ENCODE measurements at places on chromosomes 12 and 14.

GRCh38 chr12:26264215-26264838 lies 69.0 kb downstream of the SSPN start:
- DNase-seq: no peak

GRCh38 chr14:75561013-75561432 lies 17.4 kb upstream of the FLVCR2 start:
- peak; percentile 38 for DNase-seq

- no peak for DNase-seq
Observed at GRCh38 chr12:1862973-1863372, 42.6 kb downstream of the LRTM2 start.

- no peak for DNase-seq
Observed at GRCh38 chr14:100883789-100884101, 19.8 kb downstream of the RTL1 start.

DNA sequence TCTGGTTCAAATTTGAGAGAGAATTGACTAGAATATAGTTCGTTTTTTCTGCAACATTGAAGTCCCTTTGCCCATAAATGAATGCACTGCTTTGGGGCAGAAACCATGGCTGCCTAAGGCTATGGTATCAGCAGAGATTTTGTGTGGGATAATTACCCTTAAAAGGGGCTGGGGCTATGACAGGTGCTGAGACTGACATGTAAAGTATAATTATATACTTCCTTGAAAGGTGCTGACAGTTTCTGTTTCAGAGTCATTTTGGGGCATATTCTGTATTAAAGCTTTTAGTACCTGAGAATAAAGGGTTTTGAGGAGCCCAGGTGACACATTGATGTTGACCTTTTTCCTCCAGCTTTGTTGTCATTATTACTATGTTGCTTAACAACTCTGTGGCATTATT lies 150.3 kb upstream of the PTPRQ start:
- peak; percentile 87 for DNase-seq

GRCh38 chr12:108916336-108916735 lies 36.4 kb downstream of the DAO start:
- no peak for DNase-seq

DNA sequence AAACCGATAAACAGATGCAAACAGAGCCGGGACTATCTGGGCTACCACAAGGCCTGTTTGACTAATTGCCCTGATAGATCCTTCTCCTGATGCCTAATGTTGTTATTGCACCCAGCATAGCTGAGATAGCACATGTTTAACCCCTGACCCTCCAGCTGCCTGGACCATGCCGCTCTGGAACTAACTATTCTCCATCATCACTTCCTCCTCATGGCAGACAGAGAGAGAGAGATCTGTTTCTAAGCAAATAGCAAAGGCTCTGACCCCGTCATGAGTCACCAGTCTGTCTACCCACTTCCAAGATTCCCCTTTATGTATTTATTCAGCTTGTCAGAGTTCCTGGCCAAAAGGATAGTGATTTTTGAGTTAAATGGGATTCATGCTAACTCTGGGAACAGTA lies 58.2 kb upstream of the FLRT2 start:
- no peak for DNase-seq

GRCh38 chr14:23085458-23085857 lies 9.5 kb downstream of the ACIN1 start:
- DNase-seq: no peak

GRCh38 chr14:23528555-23528954 lies 23.0 kb downstream of the ZFHX2 start:
- DNase-seq: no peak

- peak; percentile 12 for DNase-seq
Observed at GRCh38 chr12:100897240-100897639, 102.7 kb downstream of the ANO4 start.

DNA sequence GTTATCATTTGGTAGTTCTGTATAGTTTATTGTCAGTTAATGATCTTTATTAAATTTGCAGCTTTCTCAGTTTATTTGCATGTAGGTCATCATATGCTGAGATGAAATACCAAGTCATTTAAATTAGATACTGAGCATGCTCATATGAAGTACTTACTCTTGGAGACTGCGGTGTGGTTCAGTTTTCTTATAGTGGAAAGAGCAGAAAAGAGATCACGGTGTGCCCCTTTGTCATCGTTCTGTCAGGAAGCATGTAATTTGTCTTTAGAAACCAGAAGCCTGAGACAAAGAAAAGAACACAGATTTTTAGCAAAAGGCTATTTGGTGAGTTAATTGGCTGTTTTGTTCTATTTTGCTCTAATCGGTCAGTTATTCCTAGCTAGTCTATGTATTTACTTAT lies 75.6 kb downstream of the PLEKHA5 start:
- DNase-seq: no peak

- peak; percentile 51 for DNase-seq
Observed at GRCh38 chr14:39267608-39268005, 33.9 kb downstream of the MIA2 start.

- no peak for DNase-seq
Observed at GRCh38 chr12:104749545-104749944, 208.5 kb downstream of the SLC41A2 start.

- no peak for DNase-seq
Observed at GRCh38 chr12:106954462-106955376, 988 bp upstream of the TMEM263 start.

GRCh38 chr14:78788467-78789360 lies 618.5 kb downstream of the NRXN3 start:
- no peak for DNase-seq

- peak; percentile 19 for DNase-seq
Observed at GRCh38 chr14:63544591-63545299, 1.6 kb upstream of the PPP2R5E start.

DNA sequence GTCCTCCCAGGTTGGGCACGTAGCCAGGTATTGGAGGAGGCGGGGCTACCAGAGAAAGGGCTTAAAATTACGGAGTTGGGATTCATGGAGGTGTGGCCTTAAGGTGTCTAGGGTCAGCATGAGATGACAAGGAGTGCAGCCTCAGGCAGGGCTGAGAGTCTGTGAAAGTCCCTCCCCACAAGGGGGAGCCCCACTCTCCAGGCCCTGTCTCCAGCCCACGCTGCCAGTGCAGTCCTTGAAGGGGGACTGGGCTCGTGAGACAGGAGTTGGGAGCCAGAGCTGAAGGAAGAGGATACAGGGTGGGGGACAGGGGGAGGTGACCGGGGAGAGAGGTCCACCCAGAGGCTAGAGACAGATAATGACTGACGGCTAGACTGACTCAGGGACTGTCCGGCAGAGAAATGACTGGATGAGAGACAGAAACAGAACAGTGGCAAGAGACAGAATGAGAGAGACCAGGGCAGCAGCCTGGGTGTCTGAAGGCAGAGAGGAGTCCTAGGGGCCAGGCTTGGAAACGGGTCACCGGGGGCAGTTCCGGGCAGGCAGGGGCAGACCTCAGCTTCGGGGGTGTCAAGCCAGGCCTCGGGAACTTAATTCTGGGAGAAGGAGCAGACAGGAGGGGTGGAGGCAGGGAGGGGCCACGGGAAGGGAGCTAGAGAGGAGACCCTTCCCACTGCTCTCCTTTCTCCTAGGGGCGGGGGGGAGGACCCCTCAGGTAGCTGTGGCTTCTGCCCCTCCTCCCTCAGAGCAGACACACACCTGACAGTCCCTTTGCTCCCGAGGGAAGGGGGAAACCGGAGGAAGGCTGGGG lies 970 bp downstream of the CDH24 start:
- DNase-seq: peak; percentile 83

GRCh38 chr14:68583548-68584280 lies 209.2 kb downstream of the ZFP36L1 start:
- no peak for DNase-seq

DNA sequence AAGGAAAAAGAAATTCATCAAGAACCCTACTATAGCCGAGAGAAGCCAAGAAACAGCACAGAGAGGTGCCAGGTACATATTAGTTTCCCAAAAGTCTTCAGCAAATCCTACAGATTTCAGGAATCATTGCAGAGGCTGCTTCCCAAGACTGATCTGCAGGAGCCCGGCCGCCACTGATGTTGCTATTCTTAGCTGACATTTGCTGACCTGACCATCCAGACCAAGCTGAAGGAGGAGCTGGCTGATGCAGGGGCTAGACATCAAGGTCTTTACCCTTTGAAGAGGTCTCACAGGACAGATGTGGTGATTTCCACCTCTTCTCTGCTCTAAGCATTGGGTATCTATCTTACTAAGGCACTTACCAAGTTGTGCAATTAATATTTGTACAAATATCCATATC lies 444.8 kb upstream of the SOX5 start:
- DNase-seq: no peak

DNA sequence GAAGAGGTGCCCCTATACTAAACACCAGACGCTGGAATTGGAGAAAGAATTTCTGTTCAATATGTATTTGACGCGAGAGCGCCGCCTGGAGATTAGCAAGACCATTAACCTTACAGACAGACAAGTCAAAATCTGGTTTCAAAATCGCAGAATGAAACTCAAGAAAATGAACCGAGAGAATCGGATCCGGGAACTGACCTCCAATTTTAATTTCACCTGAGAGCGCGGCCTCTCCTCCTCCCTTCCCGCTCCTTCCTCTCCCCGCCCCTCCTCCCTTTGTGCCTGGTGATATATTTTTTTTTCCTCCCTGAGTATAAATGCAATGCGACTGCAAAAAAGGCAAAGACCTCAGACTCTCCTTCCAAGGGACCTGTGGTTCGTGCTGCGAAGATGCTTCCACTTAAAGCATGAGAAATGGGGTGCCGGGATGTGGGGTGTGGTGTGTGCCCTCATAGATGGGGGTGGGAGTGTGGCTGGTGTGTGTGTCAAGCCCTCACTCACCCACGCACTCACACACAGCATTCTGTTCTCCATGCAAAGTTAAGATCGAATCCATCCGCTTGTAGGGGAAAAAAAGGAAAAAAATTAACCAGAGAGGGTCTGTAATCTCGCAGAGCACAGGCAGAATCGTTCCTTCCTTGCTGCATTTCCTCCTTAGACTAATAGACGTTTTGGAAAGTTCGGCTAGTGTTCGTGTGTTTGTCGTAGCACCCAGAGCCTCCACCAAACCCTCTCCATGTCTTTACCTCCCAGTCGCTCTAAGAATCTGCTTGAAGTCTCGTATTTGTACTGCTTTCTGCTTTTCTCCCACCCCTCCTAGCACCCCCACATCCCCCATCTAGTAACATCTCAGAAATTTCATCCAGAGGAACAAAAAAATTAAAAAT lies 4.5 kb downstream of the HOXC10 start:
- peak; percentile 75 for DNase-seq

- no peak for DNase-seq
Observed at GRCh38 chr12:109130297-109131153, 14.1 kb downstream of the ACACB start.

DNA sequence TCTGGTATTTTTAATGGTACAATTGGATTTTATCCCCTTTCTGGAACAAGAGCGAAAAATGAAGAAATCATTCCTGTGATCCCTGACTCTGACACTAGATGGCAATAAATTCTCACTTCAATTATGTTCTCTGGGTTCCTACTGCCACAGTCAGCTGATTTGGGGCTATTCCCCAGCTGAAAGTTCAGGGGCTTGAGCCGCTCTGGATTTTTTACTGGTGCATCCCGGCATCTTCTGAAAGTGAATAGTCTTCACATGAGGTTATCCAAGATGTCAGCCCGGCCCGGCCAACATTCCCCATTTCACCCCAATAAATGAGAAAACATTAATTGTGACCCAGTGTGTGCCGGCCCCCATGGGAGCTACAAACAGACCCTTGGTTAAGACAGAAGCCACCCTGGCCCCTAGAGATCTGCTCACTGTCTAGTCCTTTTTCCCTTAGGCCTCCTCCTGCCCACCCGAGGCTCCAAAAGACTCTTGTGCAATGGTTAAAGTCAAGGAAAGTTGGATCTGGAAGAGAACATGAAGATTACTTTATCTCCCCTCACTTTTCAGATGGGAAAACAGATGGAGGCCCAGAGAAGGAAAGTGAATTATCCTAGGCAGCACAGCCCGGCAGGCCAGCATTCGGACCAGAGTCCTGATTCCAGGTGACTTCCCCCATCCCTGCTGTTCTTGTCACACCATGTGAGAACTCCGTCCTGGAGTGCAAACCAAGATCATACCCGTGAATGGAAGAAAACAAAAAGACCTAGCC lies 20.8 kb downstream of the CKAP4 start:
- DNase-seq: peak; percentile 31

- DNase-seq: no peak
Observed at GRCh38 chr14:32043624-32044023, 33.5 kb upstream of the ARHGAP5 start.

GRCh38 chr14:82796086-82796485 lies 1262.4 kb upstream of the SEL1L start:
- DNase-seq: no peak

DNA sequence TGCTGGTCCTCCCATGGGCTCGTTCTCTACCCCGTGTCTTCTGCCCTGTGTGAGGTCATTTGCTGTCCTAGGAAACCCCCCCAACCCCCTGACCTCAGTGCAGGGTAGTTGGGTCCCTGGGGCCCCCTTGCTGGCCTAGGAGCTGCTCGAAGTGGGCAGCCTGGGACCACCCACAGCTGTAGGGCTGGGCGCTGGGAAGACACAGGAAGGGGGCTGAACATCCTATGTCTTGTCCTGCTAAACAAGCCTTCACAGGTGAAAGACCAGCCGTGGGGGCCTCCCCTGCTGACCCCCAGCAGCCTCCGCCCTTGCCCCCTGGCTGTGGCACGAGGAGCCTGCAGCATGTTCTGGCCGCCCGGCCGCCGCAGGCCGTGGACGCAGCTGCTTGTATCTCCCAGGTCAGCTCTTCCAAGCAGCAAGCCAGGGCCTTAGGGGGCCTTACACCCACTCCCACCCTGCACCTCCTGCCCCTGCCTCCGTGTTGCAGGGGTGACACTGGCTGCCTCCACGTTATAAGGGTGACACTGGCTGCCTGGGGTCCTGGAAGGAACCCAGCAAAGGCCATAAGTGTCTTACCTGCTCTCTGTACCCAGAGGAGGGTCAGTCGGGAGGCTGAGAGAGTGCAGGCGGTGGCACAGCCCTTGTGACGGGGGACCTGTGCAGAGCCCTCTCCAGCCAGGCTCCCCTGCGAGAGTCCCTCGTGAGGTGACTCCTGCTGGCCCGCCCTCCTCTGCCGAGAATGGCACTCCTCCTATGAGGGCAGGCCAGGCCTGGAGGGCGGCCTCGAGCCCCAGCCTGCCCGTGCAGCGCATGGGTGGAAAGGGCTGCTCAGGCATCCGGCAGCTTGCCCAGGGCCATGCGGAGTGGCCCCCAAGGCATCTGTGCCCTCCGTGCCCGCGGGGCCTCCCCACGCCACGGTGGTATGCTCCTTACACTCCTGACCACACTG lies 11.5 kb upstream of the TEX22 start:
- DNase-seq: no peak

DNA sequence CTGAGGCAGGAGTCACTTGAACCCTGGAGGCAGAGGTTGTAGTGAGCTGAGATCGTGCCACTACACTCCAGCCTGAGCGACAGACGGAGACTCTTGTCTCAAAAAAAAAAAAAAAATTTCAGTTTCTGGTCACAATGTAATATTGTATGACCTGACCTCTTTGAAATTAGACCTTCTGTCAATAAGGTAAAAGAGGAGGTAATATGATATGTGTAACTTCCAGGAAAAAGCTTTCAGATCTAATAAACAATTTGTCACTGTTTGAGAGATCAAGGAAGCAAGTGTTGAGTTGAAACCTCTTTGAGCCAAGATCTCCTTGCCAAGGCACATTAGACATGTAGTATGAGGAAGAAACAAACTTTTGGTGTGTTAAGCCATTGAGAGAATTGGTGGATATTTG lies 101.7 kb upstream of the ATF7IP start:
- no peak for DNase-seq
